Stimulated activated CD8-positive, alpha-beta memory T cell treated with anti-CD3 and anti-CD28 coated beads, Interleukin-15, amount 100 ng/mL, for 48 hours (primary cell): ENCODE measurements at places on chromosomes 7 and 10.

- DNase-seq = no peak
Observed at GRCh38 chr7:16967300-16967811, 85.6 kb upstream of the AGR3 start.

DNA sequence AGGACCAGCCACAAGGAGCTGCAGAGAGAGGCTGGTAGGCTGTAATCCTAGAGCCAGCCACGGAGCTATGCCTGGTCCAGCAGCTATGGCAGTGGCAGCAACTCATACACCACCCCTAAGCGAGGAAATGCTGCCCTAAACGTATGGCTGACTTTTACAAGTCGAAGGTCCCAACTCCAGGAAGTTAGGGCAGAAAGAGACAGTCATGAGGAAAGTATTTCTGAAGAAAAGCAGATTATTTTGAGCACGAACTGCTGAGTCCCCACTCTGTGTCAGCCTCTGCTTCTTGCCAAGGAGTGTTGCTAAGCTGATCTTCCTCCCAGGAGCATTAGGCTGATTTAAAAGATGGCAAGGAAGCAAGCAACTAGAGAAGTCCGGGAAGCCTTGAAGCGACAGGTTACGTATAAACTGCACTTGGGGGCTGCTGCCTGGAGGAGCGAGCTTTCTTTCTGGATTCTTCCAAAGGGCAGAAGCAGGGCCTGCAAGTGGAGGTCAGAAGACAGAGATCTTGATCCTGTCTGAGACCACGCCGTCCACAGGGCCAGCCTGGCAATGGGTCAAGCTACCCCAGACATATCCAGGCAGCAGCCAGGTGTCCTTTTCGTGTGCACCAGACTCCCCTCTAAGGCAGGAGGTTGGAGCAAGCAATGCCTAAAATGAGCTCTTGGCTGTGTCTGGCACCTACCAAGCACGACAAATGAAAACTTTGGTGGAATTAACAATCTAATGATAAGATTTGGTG, 39.4 kb downstream of the PLXNA4 start:
- no peak for DNase-seq

DNA sequence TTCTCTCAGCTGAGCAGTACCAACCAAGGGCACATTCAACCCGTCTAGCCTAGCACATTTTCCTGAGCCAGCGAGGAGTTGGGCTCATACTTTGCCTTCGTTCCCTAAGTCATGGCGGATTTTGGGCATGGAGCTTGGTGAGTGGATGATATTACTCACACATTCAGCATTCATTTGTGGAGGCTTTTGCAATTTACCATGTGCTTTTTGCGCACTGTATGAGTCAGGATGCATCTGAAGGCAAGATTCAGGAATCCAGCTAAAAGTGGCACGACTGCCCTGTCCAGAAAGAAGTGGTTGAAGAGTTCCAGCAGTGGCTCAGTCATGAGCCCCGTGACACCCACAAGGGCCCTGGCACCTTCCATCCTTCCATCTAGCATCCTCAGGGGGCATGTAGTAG, 24.2 kb upstream of the MGMT start:
- no peak for DNase-seq

- DNase-seq = no peak
Observed at GRCh38 chr10:75070476-75070875, 41.0 kb upstream of the SAMD8 start.

- DNase-seq = no peak
Observed at GRCh38 chr7:67429735-67430134, 433.1 kb downstream of the TYW1 start.

DNA sequence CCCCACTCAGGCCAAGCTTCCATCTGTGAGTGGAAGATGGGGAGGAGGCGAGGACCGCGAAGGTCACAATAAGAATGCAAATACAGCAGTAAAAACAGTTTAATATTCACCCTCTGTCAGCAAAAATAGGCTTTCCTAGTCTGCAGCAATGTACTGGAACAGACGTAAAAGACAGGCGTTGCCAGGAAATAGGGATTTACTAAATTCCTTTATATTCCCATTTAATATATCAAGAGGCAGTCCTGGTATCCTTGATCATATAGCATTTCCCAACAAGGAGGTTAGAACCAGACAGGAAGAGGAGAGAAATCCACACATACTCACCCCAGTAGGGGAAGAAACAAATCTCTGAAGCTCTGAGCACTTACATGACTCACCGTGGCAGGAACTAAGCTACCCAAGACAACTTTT, 1054.9 kb upstream of the C7orf33 start:
- no peak for DNase-seq

GRCh38 chr7:16080131-16080530, 341.2 kb downstream of the CRPPA start:
- no peak for DNase-seq
